ENCODE measurements at places on chromosomes 12 and 14.
A peak's percentile ranks its signal among the peaks of the same experiment; 100 is the strongest.

- no peak for DNase-seq
Observed at GRCh38 chr14:94027566-94028449, 1.7 kb downstream of the OTUB2 start.

- no peak for DNase-seq
Observed at GRCh38 chr12:111436266-111436665, 30.5 kb downstream of the SH2B3 start.

GRCh38 chr14:101446387-101446969, 114.8 kb upstream of the DIO3 start:
- DNase-seq: no peak

- DNase-seq: peak; percentile 62
Observed at GRCh38 chr12:53969588-53970259, 3.2 kb upstream of the HOXC11 start.

DNA sequence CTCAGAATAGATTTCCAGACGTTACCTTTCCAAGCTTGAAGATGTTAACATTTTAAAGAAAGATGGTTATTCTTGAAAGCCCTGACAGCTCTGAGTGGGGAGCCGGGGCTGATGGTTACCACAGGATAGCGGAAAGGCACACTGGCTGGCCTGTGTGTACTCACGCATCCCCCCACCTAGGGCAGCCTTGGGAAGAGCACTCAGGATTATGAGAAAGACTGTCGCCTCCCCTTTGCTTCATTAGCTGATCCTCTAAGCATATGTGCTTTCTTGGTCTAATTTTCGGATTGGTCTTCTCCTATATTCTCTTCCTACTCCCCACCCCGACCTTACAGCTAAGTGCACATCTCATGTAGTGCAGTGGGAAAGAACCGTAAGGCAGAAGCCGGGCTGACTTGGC, 20.7 kb downstream of the NTF3 start:
- no peak for DNase-seq
